Left kidney (tissue), 8 donors: ENCODE measurements at places on chromosomes 12 and 14. TPM values are rescaled to one million over a fixed set of nuclear protein-coding genes. Genes with fewer than 3 reads are reported as not detected.

DNA sequence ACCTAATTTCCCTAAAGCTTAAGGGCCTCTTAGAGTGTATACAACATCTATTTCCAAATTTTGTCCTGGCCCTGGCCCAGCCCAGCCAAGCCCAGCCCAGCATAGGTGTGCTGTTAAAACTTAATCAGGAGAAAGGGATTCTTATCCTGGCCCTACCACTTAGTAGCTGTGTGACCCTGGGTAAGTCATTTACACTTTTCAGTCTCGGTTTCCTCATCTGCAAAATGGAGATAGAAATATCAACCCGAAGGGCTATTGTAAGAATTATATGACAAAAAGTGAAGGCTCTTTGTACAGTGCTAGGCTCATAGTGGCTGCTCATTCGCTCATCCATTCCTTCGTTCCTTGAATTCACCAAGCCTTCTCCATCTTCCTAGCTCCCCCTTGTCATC is 442 bp downstream of the ERG28 start:
- DNase-seq = no peak

DNA sequence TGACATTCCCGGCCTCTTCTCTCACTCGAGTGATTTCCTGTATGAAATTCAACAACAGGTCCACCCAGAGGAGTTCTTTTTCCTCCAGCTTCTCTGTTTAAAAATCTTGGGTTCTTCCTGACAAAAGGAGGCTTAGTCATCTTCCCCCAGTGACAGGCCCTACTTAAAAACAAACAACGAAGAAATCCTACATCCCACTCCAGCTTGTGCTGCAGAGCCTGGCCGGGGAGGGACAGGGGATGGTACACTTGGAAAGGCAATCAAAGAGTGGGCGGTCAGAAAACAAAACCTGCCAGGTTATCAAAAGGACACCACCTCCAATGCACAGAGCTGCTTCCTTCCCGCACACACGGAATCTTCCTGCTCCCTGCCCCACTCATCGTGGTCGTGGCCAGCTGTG is 101.3 kb downstream of the CACNA1C start:
- no peak for DNase-seq

DNA sequence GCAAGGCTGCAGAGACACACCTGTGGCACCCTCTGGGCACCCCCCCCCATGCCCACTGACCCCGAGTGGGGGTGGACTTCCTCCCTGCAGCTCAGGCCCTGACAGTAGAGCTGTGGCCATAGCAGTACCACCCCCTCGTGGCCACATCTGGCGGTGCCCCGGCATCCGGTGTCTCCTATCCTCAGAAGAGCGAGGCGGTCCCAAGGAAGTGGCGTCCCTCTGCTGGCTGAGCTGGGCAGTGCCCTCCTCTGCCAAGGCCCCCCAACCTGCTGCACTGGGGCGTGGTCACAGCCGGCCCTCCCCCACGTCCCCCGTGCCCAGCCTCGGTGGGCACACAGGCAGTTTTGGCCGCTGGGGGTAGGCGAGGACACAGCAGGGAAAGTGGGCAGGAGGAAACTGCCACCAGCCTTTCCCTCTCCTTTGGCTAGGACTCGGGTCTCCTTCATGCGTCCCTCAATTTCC is 6.0 kb upstream of the SLC6A12 start:
- DNase-seq = no peak

- no peak for DNase-seq
Measured at GRCh38 chr14:40494483-40494882, 1062.2 kb upstream of the FBXO33 start.

DNA sequence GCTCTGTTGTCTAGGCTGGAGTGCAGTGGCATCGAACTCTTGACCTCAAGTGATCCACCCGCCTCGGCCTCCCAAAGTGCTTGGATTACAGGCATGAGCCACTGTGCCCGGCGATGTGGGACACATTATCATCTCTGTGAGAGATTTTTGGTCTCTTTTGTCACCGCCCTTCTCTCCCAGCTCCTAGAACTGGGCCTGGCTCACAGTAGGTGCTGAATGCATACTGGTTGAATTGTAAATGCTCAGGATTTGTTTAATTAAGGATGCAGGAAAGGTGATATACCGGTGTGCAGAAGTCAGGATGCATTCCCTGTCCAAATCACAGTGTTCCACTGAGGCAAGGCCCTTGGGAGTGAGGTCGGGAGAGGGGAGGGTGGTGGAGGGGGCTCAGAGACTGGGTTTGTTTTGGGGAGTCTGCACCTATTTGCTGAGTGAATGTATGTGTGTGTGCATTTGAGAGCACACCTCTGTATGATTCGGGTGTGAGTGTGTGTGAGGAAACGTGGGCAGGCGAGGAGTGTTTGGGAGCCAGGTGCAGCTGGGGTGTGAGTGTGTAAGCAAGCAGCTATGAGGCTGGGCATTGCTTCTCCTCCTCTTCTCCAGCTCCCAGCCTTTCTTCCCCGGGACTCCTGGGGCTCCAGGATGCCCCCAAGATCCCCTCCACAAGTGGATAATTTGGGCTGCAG is 1.0 kb upstream of the KRT18 start:
- no peak for DNase-seq

DNA sequence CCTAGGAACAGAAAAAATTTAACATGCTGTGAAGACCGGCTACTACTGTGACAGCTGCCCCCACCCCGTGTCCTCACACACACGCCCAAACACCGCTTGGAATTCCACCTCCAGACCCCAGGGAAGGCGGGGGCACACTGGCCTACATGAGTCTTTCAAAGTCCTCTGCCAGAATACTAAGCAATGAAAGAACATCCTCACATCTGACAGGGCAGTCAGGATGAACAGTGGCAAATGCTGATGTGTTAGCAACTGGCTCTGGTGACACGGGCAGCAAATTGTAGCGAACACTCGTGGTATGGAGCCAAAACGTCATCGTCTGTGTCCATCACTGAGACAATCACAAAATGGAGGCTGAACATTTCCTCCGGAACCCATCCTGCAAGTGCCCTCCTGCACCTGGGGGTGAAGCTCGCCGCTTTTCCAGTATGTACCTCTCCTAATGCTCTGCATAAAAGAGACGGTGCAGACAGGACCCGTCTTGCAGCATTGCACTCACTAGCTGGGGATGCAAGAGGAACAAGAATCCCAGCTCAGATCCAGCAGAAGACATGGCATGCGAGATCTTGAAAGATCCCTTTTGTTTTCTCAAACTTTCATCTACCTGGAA is 94.8 kb downstream of the BCL11B start:
- DNase-seq = no peak

- DNase-seq = no peak
Measured at GRCh38 chr12:87280893-87281292, 748.3 kb downstream of the C12orf50 start.

GRCh38 chr12:122868471-122869177 is 27.3 kb downstream of the VPS37B start:
- DNase-seq = no peak

- no peak for DNase-seq
Measured at GRCh38 chr14:31692376-31692781, 131.2 kb downstream of the NUBPL start.

GRCh38 chr14:65080960-65081747 is 21.2 kb downstream of the MAX start:
- no peak for DNase-seq

- DNase-seq = no peak
Measured at GRCh38 chr14:67416810-67417209, 4.8 kb upstream of the PLEK2 start.

DNA sequence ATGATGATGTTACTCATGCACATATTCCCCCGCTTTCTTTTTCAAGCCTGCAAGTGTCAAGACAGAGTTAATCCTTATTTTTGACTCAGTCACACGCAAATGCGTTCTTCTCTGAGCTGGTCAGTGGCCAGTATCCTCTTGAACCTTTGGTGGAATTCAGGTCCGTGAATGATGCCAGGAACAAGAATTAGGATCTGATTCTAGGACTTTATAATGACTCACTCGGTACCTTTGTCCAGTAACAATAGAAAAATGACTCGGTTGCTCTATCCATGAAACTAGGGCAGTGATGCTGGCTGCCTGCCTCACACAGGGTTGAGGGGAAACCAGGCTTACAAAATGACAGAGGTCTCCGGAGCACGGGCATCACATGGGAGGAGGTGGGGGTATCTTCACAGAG is 185.8 kb upstream of the NUDT4 start:
- DNase-seq = no peak

GRCh38 chr14:75088153-75088552 is 18.7 kb downstream of the ZC2HC1C start:
- no peak for DNase-seq

- peak; percentile 98 for DNase-seq
Measured at GRCh38 chr14:24366721-24367513, 1.1 kb upstream of the NFATC4 start.

DNA sequence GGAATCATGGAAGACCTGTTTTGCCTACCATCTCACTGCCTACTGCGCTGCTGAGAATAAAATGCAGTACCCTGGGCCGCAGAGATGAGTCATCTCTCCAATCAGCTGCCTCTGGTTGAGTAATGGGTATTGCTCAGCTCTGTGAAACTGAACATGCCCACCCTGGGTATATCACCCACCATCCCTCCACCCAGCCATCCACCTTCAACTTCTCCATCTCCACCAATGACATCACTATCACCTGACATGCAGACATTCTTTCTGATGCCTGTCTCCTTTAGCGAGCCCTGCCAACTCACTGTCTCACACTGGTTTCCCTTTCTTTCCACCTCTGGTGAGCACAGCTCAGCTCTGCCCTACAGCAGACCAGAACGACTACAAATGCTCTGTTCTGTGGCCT is 33.6 kb downstream of the E2F7 start:
- no peak for DNase-seq

DNA sequence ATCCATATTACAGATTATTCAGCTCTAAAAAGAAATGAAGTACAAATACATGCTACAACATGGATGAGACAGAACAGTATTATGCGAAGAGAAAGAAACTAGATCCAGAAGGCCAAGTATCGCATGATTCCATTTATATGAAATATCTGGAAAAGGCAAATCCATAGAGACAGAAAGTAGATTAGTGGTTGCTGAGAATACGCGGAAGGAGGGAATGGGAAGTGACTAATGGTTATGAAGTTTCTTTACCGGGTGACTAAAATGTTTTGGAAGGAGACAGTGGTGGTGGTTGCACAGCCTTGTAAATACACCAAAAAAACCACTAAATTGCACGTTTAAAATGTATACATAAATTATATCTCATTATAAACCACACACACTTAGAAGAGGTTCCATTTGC is 12.5 kb downstream of the PRDM4 start:
- no peak for DNase-seq

DNA sequence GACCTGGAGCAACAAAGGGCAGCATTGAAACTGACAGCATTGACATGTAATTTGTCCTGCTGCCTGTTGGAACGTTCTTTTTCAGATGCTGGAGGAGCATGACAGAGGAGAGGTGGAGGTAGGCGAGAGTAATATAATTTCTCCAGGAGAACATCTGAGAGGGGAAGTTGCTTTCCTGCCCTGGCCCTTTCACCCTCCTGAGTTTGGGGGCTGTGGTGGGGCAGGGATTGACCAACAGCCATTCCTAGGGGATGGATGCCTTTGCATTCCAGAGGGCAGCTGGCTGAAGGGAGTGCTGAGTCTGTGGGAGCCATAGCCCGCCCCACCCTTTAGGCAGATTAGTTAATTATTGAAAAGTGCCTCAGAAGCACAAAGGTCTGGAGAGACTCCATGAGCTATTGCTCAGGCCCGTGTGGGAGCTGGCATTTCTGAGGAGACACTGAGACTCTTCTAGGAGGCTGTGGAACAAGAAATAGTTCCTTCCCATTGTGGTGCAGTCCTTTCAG is 73.5 kb downstream of the ARF6 start:
- no peak for DNase-seq

DNA sequence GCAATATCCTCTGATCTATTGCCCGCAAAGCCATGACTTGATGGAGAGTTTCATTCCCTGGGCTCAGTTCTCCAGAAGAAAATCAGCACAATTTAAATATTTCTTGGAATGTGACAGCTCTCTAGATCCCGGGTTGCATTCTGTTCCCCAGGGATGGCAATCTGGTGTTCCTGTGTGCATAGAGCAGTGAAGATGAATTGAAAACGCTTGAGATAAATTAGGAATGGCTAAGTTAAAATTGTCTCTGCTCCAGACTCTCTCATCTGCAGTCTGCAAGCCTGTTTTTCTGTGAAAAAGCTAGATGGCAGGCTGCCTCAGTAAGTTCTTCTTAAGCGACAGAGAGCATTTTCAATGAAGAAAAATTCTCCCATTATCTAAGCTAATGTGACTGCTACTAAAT is 582.5 kb upstream of the MGAT4C start:
- peak; percentile 7 for DNase-seq

DNA sequence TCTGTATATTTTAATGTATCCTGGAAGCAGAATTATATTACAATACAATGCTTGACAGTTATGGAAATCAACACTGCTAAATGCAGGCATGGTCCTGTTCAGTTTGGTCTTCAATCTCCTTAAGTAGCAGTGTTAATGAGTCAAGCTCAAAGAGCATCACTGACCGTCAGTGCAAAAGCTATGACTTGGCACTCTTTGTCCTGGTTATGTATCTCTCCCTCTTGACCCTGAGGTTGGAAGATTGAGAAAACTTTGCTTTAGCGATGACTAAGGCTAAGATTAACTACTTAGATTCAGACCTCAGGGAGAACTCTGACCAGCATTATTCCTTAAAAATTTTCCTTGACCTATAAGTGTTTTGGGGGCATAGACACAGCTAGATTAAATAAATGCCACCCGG is 10.9 kb downstream of the CLEC7A start:
- no peak for DNase-seq

- no peak for DNase-seq
Measured at GRCh38 chr14:95067526-95067925, 89.8 kb downstream of the DICER1 start.

DNA sequence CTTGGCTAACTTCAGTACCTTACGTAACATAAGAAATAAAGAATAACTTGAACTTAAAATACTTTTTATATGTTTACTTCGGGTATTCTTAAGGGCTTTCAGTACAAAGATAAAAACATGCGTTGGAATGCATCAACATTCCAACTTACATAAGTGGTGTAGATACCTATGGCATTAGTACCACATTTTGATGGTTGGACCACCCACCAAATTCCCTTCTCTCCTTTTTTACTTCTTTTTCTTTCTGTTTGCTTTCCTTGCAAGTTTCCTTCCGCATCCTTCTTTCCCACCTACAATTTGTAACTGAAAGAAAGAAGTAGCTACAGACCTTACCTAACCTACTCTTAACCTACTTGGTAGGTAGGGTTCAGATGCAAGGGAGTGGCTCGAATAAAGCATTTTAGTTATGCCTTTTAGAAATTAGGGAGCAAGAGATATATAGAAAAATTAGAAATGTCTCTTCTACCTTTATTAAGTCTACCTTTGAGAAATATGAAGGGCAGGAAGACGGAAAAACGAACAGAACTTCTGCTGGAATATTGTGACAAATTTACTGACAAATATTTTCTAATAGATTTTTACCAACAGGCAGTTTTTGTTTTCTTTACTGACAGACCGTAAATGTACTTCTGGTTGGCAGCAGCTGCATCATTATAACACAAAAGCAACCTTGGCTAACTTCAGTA is 2.1 kb upstream of the ARHGAP5 start:
- DNase-seq = no peak

- DNase-seq = no peak
Measured at GRCh38 chr12:93609281-93610192, 37.1 kb downstream of the SOCS2 start.

- no peak for DNase-seq
Measured at GRCh38 chr12:58804749-58805148, 115.6 kb downstream of the LRIG3 start.

The CPNE6 gene
- polyA plus RNA-seq = 0.18 TPM

The TESPA1 gene
- 0.18 TPM for polyA plus RNA-seq

The SLC39A9 gene
- polyA plus RNA-seq = 93.1 TPM

The RNU4-1 gene
- not detected for polyA plus RNA-seq

The NEDD8 gene
- 231 TPM for polyA plus RNA-seq

The EP400 gene
- 50.4 TPM for polyA plus RNA-seq

The LIN7A gene
- polyA plus RNA-seq = 21.8 TPM

The OR6C2 gene
- polyA plus RNA-seq = not detected
